ENCODE measurements at places on chromosomes 16 and 17.

DNA sequence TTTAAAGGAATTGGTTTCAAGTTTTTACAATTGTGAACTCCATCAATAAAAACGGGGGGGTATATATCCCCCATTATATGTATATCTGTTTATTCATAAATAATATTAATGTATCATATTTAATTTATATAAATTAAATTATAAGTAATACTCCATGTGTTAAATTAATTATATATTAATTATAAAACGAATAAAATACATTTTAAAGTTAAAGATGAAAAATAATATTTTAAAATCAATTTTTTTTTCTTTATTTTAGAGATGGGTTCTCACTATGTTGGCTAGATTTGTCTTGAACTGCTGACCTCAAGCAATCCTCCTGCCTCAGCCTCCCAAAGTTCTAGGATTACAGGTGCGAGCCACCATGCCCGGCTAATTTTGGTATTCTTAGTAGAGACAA is 17.4 kb upstream of the PSMD11 start:
- DNase-seq = no peak

DNA sequence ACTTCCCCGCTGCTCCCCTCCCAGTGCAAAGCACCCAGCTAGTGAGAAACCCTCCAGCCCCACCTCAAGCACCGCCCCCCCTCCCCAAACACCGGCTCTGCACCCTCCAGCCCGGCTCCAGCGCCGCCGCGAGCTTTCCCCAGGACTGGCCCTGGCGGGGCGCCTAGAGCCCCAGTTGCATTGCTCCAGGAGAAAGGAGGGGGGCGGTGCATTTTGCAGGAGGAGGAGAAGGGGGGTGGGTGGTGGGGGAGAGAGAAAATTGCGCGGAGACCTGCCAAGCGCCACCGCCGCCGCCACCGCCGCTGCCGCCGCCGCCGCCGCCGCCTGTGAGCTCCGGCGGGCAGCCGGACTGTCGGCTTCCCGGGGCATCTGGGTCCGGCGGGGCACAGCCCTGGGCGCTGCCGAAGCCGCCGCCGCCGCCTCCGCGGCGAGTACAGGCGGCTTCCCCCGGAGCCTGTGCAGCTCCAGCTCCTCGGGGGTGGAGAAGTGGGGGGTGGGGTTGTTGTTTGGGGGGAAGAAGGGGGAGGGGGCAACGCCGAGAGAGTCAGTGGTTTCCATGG is 333 bp upstream of the NOG start:
- peak; percentile 62 for DNase-seq

- DNase-seq = no peak
Measured at GRCh38 chr16:7921345-7921744, 588.7 kb downstream of the RBFOX1 start.

- DNase-seq = peak; percentile 34
Measured at GRCh38 chr17:73956595-73957465, 246.6 kb upstream of the RPL38 start.

GRCh38 chr16:23448392-23448791 is 4.6 kb downstream of the COG7 start:
- DNase-seq = peak; percentile 59

DNA sequence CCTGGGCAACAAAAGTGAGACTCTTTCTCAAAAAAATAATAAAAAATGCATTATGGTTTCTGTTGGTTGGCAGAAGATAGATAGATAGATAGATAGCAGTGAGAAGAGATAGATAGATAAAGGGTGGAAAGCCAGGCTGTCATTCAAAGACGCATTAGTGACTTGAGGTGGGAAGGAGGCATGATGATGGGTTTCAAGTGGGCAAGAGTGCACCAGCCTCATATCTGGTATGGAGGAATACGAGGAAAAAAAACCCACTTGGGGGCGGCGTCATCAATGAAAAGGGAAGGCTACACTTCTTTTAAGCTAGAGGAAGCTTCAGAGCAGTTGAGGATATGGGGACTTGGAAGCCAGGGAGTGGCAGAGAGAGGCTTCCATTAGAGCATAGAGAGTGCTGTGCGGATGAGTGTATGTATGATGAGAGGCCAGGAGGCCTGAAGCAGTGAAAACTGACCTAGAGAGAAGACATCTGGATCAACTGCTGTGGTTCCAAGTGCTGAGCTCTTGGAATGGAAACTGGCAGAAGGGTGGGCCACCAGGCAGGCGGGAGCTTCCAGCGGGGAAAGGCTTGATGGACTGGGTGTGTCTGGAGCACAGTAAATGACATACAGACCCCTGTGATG is 31.8 kb downstream of the CEP95 start:
- DNase-seq = no peak

GRCh38 chr16:83682868-83683235 is 124.9 kb upstream of the HSBP1 start:
- peak; percentile 84 for DNase-seq

- DNase-seq = no peak
Measured at GRCh38 chr16:4115949-4116318, 308 bp downstream of the ADCY9 start.

DNA sequence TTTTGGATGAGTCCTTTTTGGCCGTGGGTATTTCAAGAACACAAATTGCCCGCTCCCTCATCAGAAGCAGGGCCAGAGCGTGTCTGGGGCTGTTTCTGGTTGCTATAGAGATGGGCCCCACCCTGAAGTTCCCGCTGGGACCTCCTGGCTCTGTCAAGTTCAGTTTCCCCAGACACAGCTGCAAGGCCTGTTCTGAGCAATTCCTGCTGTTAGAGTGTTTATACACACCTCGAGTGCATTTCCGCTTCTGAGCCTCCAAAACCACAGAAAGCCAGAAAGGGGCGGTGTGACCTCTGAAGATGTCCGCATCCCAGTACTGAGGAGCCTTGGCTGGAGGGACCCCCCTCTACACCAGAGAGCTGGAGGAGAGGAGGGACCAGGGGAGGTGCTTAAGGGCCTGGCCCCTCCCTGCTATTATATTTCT is 9.3 kb upstream of the WBP2 start:
- DNase-seq = no peak

GRCh38 chr17:57679356-57679755 is 65.7 kb downstream of the CCDC182 start:
- DNase-seq = no peak

- DNase-seq = no peak
Measured at GRCh38 chr17:76830987-76831715, 37.1 kb upstream of the MGAT5B start.

GRCh38 chr16:68279726-68280558 is 15.6 kb downstream of the SLC7A6 start:
- no peak for DNase-seq

- DNase-seq = no peak
Measured at GRCh38 chr16:66832190-66832589, 1.4 kb upstream of the NAE1 start.

DNA sequence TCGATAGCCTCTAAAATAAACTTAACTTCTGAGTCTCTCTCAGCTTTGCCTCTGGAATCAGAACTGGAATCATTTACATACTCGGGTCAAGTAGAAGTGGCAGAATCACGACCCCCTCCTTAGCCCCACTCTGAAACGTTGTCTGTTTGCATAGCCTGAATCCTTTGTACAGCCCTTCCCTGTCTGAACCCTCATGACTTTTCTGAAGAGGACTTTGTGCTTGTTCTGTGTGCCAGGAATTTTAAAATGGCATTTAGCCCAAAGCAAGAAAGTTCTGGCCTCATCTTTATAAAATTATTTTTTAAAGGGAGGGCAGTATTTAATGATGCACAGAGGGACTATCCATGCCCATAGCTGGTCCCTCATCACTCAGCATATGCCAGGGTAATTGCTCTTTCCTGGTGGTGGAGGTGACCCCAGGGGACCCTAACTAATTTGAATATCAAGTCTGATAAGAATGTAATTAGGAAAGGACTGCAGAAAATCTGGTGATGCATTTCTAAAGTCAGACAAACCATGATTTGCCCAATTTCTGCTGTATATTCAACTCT is 342.7 kb upstream of the TNRC6C start:
- DNase-seq = no peak

GRCh38 chr17:21250854-21251253 is 2.4 kb downstream of the NATD1 start:
- no peak for DNase-seq

DNA sequence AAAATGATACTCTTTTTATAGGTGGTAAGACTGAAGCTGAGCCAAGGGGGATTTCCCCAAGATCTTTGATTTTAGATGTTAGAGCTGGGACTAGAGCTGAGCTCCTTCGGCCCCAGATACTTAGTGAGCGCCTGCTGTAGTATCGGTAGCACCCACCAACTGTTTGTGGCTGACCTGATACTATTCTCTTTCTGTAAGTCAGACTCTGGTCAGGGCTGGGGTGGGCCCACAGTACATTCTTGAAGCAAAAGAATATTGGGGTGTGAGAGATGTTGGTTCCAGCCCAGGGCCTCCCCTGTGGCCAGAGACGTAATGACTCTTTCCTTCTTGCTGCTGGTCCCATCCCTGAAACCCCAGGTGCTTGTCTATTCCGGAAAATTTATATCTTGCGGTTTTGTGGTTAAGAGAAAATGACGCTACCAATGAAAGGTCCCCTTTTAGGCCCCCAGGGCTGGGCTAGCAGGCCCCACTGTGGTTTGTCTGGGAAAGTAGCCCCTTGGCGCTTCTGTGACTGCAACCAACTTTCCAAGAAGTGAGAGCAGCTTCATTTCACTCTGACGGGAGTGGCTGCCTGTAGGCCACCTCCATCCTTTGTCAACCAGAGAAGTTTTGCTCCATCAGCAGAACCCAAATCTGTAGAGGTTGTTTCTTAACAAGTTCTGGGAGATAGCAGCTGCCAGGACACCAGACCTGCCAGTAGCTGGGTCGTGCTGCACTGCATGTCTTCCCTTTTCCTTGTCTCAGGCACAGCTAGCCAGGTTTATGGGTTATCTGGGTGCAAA is 86.4 kb upstream of the LGALS9 start:
- DNase-seq = no peak

GRCh38 chr16:27972500-27972899 is 91.0 kb downstream of the GSG1L start:
- peak; percentile 62 for DNase-seq

DNA sequence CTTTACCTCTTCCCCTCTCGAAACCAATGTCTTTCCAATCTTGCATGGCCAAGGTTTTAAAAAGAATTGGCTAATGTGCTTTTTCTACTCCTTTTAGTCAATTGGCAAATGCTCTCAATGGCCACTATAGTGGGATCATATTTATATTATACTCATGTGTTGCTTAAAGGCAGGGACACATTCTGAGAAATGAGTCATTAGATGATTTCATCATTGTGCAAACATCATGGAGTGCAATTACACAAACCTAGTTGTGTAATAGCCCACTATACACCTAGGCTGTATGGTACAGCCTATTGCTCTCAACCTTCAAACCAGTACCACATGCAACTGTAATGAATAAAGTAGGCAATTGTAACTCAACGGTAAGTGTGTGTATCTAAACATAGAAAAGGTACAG is 180.9 kb downstream of the HS3ST3A1 start:
- DNase-seq = peak; percentile 43

GRCh38 chr17:81966343-81967243 is 5.6 kb upstream of the NOTUM start:
- no peak for DNase-seq

DNA sequence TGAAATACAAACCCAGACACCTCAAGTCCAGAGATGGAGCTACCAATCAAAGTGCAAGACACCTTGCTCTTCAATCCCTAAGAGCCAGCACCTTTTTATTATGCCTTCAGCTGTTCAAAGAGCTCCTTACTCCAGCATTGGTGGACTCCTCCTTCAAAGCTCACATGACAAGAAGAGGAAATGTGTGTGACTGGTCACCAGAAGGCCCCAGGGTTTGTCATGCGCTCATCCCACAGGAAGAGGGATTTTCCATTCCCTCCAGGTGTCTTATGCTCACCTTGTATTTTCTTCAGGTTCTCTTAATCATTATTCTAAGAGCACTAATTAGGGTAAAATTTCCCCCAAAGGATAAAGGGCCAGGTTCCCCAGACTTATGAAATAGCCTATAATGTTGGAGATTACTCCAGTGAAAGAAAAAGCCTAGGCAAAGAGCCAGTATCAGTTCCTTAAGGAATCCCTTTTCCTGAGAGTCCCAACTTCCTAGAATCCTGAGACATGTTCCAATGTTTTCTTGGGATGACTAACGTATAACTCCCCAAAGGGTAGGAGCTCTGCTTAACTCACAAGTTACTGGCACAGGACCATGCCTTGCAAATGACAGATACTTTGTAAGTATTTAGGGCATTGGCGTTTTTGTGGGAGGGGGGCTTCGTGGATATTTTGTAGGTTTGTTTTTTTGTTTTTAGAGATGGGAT is 56.9 kb upstream of the SOX9 start:
- DNase-seq = peak; percentile 44

- no peak for DNase-seq
Measured at GRCh38 chr16:64627781-64628180, 494.1 kb downstream of the CDH11 start.

DNA sequence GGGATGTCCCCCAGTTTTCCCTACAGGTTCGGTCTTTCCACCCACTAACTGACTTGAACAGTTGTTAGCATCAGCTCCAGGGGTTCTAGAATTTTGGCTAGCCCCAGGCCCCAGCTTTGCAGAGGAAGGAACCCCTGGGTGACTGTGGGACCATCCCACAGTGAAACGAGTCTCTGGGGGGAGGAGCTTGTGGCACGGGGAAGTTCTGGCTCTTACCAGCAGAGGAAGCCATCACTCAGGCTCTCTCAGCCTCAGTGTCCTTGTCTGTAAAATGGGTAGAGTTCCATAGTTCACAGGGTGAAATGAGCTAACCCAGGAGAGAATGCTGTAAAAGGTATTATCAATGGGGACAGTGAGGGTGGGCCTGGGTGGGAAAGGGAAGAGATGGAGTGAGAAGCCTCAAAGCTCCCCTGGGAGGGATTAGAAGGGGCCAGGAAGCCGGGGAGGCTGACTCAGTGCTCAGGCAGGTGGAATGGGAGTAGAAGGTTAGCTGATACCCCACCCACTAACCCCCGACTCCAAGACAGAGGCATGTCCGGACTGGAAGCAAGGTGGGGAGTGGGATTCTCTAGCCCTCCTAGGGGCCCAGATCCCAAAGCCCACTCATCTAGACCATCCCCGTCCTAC is 30.9 kb upstream of the CDC42EP4 start:
- peak; percentile 68 for DNase-seq

DNA sequence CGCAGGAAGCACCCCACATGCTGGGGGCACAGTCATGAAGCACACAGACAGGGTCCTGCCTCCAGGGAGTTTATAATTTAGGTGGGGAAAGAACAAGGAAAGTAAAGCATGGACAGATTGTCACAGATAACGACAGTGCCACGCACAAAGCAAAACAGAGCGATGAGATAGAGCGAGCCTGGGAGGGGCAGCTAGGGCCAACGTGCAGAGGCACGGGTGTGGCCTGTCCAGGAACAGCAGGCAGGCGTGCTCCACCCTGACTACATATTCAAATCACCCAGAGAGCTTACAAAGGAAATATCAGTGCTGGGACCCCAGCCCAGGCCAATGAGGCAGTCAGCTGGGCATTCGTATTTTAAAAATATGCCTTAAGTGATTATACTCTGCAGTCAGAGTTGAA is 16.8 kb downstream of the LGALS9 start:
- no peak for DNase-seq

DNA sequence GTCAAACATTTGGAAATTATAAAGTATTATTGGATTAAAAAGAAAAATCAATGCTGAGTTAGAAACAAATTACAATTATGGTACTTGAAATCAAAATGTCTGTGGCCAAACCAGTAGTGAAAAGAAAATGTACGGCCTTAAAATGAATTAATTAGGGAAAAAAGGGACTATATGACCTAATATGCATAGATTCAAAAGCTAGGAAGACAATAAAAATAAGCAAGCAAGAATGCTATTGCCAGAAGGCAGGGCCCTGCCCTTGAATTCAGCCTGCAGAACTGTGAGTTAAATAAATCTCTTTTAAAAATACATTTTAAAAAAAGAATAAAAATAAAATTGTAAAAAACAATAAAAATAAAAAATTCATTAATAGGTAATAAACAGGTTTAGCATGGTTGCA is 88.7 kb downstream of the TRIM37 start:
- DNase-seq = no peak

Measured in kidney tubule cell (primary cell).